RWPE1 (cell line): ENCODE measurements at places on chromosomes 6 and 20.

DNA sequence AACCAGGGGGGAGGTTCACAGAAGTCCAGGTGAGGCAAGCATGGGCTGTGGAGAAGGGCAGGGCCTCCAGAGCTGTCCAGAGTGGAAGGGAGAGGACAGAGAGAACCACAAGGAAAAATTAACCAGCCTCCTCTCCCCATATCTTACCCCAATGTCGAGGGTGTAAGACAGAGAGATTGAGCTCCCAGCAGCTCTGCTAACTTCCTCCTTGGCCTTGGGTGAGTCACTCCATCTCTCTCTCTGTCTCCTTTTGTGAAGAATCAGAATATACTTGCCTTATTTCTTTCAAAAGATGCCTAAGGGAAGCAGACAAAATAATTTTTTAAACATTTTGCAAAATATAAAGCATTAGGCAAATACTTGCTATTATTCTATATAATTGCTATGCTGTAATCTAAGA is 58.3 kb upstream of the IYD start:
- DNase-seq: no peak

- DNase-seq: no peak
Measured at GRCh38 chr6:47321577-47321976, 11.9 kb upstream of the TNFRSF21 start.

DNA sequence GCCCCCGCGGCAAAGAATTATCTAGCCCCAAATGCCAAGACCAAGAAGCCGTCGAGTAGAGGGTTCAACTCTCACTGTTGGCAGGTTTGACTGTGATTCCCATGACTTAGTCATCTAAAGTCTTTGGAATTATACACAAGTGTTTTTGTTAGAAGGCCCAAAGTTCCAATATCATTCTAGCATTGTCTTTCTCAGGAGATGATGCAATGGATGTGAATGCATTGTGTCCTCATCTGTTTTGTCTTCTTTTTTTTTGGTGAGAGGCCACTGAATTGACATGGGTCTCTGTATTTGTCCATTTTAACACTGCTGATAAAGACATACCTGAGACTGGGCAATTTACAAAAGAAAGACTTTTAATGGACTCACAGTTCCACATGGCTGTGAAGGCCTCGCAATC is 290.5 kb upstream of the ZFP64 start:
- DNase-seq: no peak

DNA sequence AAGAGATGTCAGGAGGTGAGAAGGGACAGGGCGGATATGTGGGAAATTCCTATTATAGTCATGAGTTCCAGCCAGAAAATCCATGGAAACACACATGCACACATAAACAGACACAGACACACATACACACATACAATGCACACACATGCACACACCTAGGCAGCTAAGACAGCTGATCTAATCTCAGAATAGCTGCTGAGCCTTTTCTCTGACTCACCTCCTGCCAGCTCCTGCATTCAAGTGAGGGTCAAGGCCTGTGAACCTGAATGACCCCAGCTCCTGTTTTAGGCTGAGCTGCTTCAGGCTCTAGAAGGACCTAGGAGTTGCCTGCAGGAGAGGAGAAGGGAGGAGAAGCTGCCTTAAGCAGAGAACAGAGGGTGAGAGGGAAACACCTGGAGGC is 21.6 kb upstream of the RAET1L start:
- no peak for DNase-seq

- peak; percentile 86 for DNase-seq
Measured at GRCh38 chr6:131954775-131955107, 3.6 kb upstream of the CCN2 start.

DNA sequence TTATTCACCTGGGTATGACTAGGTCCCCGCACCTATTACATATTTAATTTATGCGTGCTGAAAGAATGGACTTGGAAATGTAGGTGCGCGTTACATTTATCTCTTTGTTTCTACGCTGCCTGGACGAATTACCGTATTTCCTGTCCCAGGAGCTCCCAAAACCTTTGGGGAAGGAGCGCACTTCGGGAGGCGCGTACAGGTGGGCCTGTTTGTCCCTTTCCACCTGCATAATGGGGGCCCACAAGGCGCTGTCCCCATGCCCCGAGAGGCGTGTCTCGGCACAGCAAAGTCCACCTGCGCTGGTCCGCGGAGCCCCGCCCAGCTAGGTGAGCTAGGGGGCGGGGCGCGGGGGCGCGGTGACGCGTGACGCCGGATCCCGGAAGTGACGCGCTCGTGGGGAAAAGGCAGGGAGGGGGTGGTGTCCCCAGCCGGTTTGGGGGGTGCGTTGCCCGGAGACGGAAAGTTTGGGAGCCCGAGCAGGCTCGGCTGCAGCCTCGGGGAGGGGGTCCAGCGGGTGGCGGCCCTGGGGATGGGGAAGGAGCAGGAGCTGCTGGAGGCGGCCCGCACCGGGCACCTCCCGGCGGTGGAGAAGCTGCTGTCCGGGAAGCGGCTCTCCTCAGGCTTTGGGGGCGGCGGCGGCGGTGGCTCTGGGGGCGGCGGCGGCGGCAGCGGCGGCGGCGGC is at the start of gene ANKS1A:
Gene ANKS1A (plus strand): TSS at position 382 of the 682 bp plus-strand sequence. CDS start 148 bp downstream, at position 530.
- peak; percentile 90 for DNase-seq

DNA sequence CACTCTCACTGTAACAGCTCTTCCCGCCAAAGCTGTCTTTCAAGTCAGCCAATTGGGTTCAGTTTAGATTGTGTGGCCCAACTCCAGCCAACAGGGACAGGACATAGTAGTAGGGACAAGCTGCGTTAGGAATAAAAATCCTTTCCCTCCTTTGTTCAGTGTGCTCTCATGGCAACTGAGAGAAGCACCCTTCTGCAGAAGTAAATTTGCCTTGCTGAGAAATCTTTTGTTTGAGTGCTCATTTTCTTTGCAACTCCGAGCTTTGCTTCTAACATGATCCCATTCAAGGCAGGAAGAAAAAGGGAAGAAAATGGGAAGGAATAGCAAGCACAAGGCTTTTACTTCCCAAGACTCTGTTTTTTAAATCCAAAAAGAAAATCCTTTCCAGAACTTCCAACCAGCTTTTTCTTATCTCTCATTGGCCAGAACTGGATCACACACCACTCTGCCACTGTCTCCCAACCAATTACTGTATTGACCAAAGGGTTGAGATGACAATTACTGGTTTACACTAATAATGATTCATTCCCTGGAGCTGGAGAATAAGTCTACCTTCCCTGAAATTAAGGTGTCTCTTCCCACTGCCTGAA is 52.7 kb downstream of the STX11 start:
- DNase-seq: no peak

GRCh38 chr6:159945801-159946392 is 23.0 kb upstream of the IGF2R start:
- no peak for DNase-seq

DNA sequence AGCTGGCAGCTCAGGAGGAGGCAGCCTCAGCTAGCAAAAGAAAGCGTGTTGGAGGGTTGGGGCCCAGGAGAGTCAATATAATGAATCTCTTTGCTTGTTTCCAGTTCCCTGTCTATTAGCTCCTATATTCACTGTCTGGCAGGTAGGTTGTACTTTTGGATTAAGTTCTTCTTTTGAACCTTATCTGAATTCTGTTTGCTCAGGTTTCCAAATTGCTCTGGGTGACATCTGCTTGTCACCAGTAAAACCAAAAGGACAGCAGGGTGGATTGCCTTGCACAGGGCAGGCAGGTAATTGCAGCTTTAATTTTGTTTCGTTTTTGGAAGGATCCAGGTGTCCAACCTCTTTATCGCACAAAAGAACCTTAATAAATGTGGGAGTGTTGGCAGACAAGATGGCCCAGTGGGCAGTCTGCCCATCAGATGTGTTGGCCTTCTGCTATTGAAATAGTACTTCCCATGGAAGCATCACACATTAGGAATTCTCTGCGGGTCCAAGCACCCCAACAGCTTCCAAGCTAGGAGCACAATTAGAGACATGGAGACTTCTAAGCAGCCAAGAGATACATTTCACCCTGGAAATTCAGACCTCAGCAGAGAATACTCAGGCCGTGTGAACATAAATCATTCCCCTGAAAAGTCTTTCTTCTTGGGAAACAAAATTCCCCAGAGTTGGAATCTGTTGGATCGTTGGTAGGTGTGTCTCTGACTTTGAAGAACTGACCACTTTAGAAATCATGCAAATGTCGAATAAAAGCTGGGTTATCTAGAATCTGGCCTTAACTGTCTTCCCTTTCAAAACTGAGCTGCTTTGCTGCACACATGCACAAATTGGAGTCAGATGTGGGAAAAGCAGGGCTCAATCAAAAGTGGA is 286.9 kb upstream of the BMP2 start:
- DNase-seq: no peak

GRCh38 chr20:49210101-49210756 is 9.0 kb upstream of the DDX27 start:
- DNase-seq: no peak

DNA sequence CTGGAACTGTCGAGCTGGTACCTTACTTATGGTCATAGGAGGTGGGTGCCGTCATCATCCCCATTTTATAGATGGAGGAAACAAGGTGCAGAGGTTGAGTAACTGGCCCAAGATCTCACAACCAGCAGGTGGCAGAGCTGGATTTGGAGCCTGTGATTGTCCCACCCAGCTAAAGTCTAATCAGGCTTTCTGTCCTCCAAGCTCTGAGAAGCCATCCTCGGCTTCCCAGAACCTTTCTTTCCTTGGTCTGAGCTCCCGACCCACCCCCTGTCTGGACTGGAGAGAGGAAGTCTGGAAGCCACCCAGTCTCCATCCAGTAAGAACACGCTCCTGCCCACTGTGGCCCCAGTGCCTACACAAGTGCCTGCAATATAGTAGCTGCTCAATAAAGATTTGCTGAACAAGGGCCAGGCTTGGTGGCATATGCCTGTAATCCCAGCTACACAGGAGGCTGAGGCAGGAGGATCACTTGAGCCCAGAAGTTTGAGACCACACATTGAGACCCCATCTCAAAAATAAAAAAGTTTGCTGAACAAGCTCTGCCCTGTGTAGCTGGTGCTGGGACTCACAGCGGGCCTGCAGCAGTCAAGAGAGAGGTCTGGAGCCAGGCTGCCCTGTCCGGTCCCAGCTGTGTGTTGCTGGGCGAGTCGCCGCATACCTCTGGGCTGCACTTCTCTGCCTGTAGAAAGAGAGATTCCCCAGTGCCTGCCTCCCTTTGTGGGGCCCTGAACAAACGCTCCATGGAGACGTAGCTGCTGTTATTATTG is 32.5 kb upstream of the DLGAP4 start:
- DNase-seq: peak; percentile 41

- no peak for DNase-seq
Measured at GRCh38 chr6:27280064-27280539, 32.0 kb downstream of the POM121L2 start.

- DNase-seq: no peak
Measured at GRCh38 chr20:59495166-59495565, 109.2 kb upstream of the PHACTR3 start.

DNA sequence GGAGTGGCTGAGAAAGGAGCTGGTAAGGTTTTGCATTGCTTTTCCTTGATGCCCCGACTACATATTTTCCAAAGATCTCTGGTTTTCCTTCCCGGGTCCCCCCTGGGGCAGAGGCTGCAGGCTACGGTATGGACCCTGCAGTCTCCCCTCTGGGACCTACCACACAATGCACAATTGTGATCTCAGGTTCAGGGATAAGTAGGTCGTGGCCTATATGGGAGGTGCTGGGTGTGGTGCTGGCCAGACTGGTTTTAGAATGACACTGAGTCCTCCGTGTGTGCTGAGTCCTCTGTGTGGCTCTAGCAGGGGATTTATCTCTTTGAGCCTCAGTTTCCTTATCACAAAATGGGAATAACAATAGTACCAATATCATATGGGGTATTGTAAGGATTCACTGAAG is 376 bp downstream of the C20orf202 start:
- no peak for DNase-seq

- DNase-seq: no peak
Measured at GRCh38 chr6:32146287-32146686, 5.5 kb downstream of the PRRT1 start.

DNA sequence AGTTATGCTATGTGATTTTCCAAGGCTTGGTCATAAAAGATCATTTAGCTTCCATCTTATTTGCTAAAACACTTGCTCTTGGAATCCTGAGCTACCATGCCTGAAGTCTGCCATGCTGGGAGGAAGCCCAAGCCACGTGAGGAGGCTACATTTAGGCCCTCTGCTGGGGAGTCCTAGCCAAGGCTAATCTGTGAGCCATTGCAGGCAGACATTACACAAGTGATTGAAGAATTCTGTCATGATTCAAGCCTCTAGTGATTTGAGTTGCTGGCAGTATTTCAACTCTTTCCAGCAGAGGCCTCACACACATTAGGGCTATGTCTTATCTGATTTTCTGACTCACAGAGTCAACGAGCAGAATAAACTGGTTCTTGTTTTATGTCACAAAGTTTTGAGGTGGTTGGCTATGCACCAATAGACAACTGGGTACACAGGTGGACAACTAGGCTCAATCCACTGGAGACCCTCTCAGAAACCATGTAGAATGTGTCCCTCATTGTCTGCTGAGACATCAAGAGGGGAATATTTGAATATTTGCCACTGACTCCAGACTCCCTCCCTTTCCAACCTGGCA is 227.2 kb upstream of the SULF2 start:
- peak; percentile 82 for DNase-seq

GRCh38 chr6:144652292-144652891 is 367.3 kb downstream of the UTRN start:
- DNase-seq: no peak

- DNase-seq: peak; percentile 86
Measured at GRCh38 chr20:17558154-17558940, 11.5 kb upstream of the DSTN start.

GRCh38 chr6:85421181-85421580 is 28.7 kb upstream of the NT5E start:
- no peak for DNase-seq

DNA sequence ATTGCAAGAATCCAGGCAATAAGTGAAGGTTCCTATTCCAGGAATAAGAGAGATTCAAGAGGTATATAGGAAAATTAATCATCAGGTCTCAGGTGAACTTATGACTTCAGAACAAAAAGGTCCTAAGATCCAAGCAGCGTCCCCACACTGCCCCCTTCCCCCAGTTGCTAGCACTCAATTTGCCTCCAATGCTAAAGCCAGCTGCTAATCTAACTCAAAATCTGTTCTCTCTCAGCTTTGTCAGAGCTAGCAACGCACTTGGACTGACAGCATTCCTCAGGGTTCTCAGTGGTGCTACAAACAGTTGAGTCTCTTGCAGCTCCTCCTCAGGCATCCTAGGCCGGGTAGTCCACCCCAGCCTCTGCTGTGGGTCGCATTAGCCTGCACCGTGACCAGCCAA is 148.3 kb downstream of the RFX6 start:
- DNase-seq: no peak

GRCh38 chr20:37198932-37199660 is 19.7 kb upstream of the MROH8 start:
- DNase-seq: no peak

GRCh38 chr20:51184289-51184688 is 161.4 kb upstream of the KCNG1 start:
- DNase-seq: no peak

GRCh38 chr6:153958860-153959259 is 80.2 kb upstream of the OPRM1 start:
- DNase-seq: no peak

- peak; percentile 16 for DNase-seq
Measured at GRCh38 chr6:69138893-69139494, 503.9 kb downstream of the ADGRB3 start.

DNA sequence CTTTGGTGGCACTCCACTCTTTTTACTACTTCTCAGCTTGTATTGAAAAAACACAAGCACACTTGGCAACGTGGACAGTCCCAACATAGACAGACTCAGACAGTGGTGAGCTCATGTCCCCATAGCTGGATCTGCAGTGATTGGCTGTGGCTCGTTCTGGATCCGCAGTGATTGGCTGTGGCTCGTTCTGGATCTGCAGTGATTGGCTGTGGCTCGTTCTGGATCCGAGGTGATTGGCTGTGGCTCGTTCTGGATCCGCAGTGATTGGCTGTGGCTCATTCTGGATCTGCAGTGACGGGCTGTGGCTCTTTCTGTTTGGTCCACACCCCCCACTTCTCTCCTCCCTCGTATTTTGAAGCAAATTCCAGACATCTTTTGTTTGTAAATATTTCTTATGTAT is 28.0 kb downstream of the OSBPL2 start:
- DNase-seq: peak; percentile 56
